ENCODE measurements at places on chromosomes 7 and 10.
A peak's percentile ranks its signal among the peaks of the same experiment; 100 is the strongest.

DNA sequence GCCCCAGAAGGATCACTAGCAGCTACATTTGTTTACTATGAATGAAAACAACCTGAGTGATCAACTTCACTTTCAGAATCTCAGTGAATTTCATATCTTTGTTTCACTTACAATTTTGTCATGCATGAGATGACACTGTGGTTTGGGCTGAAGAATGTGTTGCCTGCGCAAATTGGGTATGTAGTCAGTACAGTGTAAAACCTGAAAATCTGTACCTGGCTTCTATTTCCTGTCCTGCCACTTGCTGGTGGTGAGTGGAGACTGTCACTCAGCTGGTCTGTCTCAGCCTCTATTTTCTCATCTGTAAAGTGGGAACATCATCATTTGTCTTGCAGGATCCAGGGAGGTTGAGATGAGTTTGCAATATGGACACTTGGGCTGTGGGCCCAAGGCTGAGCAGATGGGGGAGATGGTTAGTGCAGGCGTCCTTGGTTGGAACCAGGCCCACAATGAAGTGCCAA, 118.0 kb downstream of the WDFY4 start:
- no peak overlapping the region for H3K4me3 ChIP-seq
- H3K4me1 ChIP-seq: no peaks in the 10 kb centered on the region
- H3K27me3 ChIP-seq: no peaks in the 10 kb centered on the region
- H3K27ac ChIP-seq: no peak overlapping the region

DNA sequence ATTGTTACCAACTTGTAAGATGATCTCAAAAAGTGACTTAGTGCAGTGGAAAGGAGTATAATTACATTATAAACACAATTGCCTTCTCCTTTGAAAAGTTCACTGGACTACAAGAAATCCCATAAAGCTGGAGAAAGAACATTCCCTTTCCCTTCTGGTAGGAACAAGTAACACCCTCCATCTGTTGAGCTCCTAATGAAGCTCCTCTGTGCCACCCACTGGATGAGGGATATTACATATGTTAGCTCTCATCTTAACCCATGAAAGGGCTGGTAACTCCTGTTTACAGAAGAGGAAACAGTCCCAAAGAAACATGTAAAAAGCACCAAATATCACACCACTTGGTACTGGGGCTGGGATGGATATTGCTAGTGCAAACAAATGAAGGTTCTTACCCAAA, 8.1 kb downstream of the PGAM1 start:
- no peak overlapping the region for H3K4me3 ChIP-seq
- H3K27ac ChIP-seq: peak overlapping the region; percentile 55
- peaks cover 52% of the 10 kb centered on the region for H3K36me3 ChIP-seq
- H3K27me3 ChIP-seq: no peaks in the 10 kb centered on the region
- no peak for DNase-seq

DNA sequence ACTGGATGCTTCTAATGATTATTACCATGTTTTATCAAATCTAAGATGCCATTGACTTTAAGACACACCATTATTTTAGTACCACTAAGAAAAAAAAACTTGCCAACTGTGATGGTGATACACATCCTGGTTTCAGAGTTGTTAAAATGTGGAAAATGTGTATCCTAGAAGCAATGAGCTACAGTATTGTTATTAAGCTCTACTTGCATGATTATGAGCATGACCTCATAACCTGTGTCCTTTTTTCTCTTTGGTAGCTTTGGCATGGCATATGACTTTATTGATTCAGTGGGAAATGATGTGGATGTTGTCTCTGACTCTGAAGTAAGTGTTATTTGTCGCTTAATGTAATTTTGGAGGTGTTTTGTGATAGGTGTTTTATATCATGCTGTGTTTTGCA, 3.3 kb downstream of the EDRF1 start:
- no peak overlapping the region for H3K27ac ChIP-seq
- DNase-seq: no peak
- H3K4me3 ChIP-seq: no peak overlapping the region
- H3K36me3 ChIP-seq: peaks cover 52% of the 10 kb centered on the region
- no peaks in the 10 kb centered on the region for H3K27me3 ChIP-seq

DNA sequence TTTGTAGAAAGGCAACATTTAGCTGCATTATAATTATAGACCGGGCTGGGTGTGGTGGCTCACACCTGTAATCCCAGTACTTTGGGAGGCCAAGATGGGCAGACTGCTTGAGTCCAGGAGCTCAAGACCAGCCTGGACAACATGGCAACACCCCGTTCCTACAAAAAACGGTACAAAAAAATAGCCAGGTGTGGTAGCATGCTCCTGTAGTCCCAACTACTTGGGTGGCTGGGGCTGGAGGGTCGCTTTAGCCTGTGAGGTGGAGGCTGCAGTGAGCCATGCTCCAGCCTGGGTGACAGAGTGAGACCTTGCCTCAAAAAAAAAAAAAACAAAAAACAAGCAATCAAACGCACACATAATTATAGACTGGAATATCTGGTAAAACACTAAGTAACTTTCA, 5.0 kb downstream of the YWHAG start:
- peak overlapping the region; percentile 21 for H3K27ac ChIP-seq
- H3K36me3 ChIP-seq: peaks cover 34% of the 10 kb centered on the region
- H3K4me1 ChIP-seq: peaks cover 37% of the 10 kb centered on the region
- no peak for DNase-seq
- H3K4me3 ChIP-seq: no peak overlapping the region
- H3K27me3 ChIP-seq: no peaks in the 10 kb centered on the region

GRCh38 chr7:1248143-1248915, 15.7 kb downstream of the UNCX start:
- H3K4me1 ChIP-seq: peaks cover 36% of the 10 kb centered on the region
- H3K27ac ChIP-seq: no peak overlapping the region
- H3K36me3 ChIP-seq: no peaks in the 10 kb centered on the region
- peak overlapping the region; percentile 38 for H3K4me3 ChIP-seq
- H3K27me3 ChIP-seq: peaks cover 73% of the 10 kb centered on the region

DNA sequence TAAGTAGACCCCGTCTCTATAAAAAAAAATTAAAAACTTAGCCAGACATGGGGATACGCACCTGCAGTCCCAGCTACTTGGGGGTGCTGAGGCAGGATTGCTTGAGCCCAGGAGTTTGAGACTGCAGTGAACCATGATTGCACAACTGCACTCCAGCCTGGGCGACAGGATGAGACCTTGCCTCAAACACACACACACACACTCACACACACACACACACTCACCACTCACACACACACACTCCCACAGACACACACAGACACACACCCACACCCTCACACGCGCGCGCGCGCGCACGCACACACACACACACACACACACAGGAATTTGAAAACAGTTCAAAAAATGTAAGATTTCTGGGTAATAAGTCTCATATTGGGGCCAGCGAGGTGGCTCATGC, 8.7 kb upstream of the GRIFIN start:
- H3K36me3 ChIP-seq: no peaks in the 10 kb centered on the region
- no peaks in the 10 kb centered on the region for H3K27me3 ChIP-seq
- no peaks in the 10 kb centered on the region for H3K4me1 ChIP-seq
- no peak overlapping the region for H3K27ac ChIP-seq
- H3K4me3 ChIP-seq: no peak overlapping the region

DNA sequence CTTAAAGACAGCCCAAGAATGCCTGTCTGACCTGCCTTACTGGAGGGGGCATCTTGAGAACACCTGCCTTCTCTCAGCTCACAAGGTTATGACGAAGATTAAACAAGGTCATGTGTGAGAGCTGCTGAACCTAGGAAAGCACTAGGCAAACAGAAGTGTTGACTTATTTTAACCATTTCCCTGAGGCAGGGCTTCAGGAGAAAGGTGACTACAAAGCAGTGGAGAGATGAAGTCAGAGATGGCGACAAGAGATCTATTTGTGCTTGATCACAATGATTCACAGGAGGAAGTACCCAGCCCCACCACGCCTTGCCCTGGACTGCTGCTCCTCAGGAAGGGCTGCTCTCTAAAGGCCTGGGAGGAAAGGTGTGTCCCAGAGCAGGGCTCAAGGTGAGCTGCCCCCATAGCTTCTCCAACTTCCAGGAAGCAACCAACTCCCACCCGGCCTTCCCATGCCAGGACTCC, 27.8 kb downstream of the STN1 start:
- no peak for DNase-seq
- H3K4me1 ChIP-seq: no peaks in the 10 kb centered on the region
- H3K4me3 ChIP-seq: no peak overlapping the region
- H3K27me3 ChIP-seq: no peaks in the 10 kb centered on the region
- peaks cover 6% of the 10 kb centered on the region for H3K36me3 ChIP-seq

DNA sequence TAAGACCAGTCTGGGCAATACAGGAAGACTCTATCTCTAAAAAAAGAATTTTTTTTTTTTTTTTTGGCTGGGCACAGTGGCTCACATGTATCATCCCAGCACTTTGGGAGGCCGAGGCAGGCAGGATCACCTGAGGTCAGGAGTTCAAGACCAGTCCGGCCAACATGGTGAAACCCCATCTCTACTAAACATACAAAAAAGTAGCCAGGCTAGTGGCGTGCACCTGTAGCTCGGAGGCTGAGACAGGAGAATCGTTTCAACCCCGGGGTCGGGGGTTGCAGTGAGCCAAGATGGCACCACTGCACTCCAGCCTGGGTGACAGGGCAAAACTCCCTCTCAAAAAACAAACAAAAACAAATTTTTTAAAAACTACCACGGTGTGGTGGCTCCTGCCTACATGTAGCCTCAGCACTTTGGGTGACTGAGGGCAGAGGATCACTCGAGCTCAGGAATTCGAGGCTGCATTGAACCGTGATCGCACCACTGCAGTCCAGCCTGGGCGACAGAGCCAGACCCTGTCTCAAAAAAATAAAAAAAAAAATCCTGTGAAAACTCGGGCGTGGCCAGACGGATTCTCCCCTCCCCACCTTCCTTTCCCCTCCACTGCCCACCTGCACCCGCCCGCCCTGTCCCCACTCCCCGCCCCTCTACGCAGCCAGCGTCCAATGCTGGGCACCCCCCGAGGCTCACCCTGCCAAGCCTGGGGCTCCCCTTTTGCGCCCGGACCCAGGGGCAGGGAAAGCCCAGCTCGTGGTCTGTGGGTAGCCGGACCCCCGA, 745 bp upstream of the ORAI2 start:
- DNase-seq: no peak
- H3K4me3 ChIP-seq: peak overlapping the region; percentile 85
- peaks cover 26% of the 10 kb centered on the region for H3K4me1 ChIP-seq
- no peak overlapping the region for H3K27ac ChIP-seq
- H3K27me3 ChIP-seq: no peaks in the 10 kb centered on the region
- no peaks in the 10 kb centered on the region for H3K36me3 ChIP-seq

GRCh38 chr10:71396711-71397295, at the start of gene CDH23:
Gene CDH23 (plus strand): TSS chr10:71396920. CDS start chr10:71439832, 42,912 bp downstream.
- peaks cover 48% of the 10 kb centered on the region for H3K27me3 ChIP-seq
- no peaks in the 10 kb centered on the region for H3K36me3 ChIP-seq
- peak; percentile 78 for DNase-seq
- peaks cover 21% of the 10 kb centered on the region for H3K4me1 ChIP-seq
- peak within 1 kb of the TSS; percentile 75 for H3K4me3 ChIP-seq

DNA sequence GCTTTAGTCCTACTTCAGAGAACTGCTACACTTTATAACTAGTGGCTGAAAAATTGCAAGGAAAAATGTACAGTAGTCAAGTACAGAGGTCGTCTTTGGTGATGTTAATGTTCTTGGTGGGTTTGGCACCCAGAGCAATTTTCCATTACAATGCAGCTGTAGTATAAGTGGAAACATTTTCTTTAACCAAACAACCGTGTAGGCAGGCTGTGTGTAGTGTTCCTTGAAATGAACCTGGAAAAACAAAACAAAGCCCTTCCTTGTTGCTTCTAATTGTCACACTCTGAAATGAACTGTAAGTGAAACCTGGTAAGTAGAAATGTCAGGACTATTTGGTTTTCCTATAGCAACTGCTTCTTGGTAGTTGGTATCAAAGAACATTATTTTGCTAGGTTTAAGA, 256.9 kb downstream of the MDFIC start:
- H3K4me1 ChIP-seq: no peaks in the 10 kb centered on the region
- H3K27me3 ChIP-seq: no peaks in the 10 kb centered on the region
- H3K4me3 ChIP-seq: no peak overlapping the region
- DNase-seq: no peak
- no peak overlapping the region for H3K27ac ChIP-seq

DNA sequence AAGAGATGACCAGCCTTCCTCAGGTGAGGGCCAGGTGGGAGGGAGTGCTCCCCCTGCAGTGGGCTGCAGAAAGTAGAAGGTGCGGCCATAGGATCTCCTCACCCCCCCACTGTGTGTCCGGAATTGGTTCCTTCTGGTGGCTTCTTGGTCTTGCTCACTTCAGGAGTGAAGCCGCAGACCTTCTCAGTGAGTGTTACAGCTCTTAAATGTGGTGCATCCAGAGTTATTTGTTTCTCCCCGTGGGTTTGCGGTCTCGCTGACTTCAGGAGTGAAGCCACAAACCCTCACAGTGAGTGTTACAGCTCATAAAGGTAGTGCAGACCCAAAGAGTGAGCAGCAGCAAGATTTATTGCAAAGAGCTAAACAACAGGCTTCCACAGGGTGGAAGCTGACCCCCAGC, 90.3 kb upstream of the NPS start:
- DNase-seq: no peak
- H3K27me3 ChIP-seq: no peaks in the 10 kb centered on the region
- H3K36me3 ChIP-seq: no peaks in the 10 kb centered on the region

GRCh38 chr7:55072251-55072650, 53.4 kb downstream of the EGFR start:
- H3K36me3 ChIP-seq: no peaks in the 10 kb centered on the region
- no peak overlapping the region for H3K4me3 ChIP-seq
- H3K27me3 ChIP-seq: no peaks in the 10 kb centered on the region
- H3K27ac ChIP-seq: no peak overlapping the region

- 0 out of 2 replicates have a peak, but pooled peaks cover 9% of the 10 kb centered on the region for H3K36me3 ChIP-seq
- H3K4me3 ChIP-seq: no peak overlapping the region
- peak overlapping the region; percentile 99 for H3K27ac ChIP-seq
- DNase-seq: no peak
- H3K4me1 ChIP-seq: peaks cover 94% of the 10 kb centered on the region
These were observed 49.4 kb downstream of the HK1 start for GRCh38 chr10:69327463-69328379.

- peaks cover 11% of the 10 kb centered on the region for H3K4me1 ChIP-seq
- H3K27me3 ChIP-seq: no peaks in the 10 kb centered on the region
- H3K36me3 ChIP-seq: no peaks in the 10 kb centered on the region
- H3K4me3 ChIP-seq: no peak overlapping the region
These were observed 4.7 kb downstream of the ZNF786 start for GRCh38 chr7:149085866-149086265.

DNA sequence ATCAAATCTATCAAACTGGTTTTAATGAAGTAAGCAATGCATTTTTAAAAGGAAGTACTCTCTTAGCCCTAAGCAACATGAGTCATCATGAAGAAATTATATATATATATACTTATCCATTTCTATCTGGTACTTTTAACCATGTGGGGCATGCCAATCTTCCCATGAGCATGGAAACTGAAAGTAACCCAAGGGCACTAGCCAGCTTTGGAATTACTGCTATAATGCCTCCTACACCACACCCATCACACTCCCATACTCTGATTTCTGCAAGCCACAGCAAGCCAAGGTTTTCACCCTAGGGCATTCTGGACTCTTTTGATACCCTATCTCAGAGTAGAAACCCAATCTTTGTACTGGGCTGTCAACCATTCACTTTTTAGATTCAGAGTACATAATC, 204.6 kb downstream of the IMMP2L start:
- H3K36me3 ChIP-seq: no peaks in the 10 kb centered on the region
- H3K4me1 ChIP-seq: 0 out of 2 replicates have a peak, but pooled peaks cover 2% of the 10 kb centered on the region
- H3K27me3 ChIP-seq: no peaks in the 10 kb centered on the region
- DNase-seq: no peak

- H3K4me1 ChIP-seq: no peaks in the 10 kb centered on the region
- no peak overlapping the region for H3K27ac ChIP-seq
- H3K27me3 ChIP-seq: no peaks in the 10 kb centered on the region
- no peak for DNase-seq
- no peak overlapping the region for H3K4me3 ChIP-seq
These were observed 32.4 kb upstream of the CCDC7 start for GRCh38 chr10:32413513-32413912.

- no peak for DNase-seq
- H3K4me3 ChIP-seq: no peak overlapping the region
- H3K4me1 ChIP-seq: peaks cover 11% of the 10 kb centered on the region
- no peaks in the 10 kb centered on the region for H3K36me3 ChIP-seq
- no peak overlapping the region for H3K27ac ChIP-seq
- H3K27me3 ChIP-seq: no peaks in the 10 kb centered on the region
These were observed 155.7 kb downstream of the LCOR start for GRCh38 chr10:96987842-96988175.

Measured in GM23338 (cell line).